HCT116 (cell line): ENCODE measurements at places on chromosomes 4 and X. TPM values are rescaled to one million over a fixed set of nuclear protein-coding genes. Genes with fewer than 3 reads are reported as not detected.

LRRC66 gene
- total RNA-seq = 0.12 TPM

XAGE3 gene
- not detected for total RNA-seq

SLC49A3 gene
- total RNA-seq = 5.5 TPM

UCP1 gene
- total RNA-seq = not detected

CSAG1 gene
- 1.2 TPM for total RNA-seq

USP17L15 gene
- not detected for total RNA-seq

NR3C2 gene
- 2.7 TPM for total RNA-seq

TCEAL5 gene
- total RNA-seq = not detected

GRCh38 chr4:95761426-95761825, 78.5 kb upstream of the PDHA2 start:
- H3K27me3 ChIP-seq = no peaks in the 10 kb centered on the region
- H3K27ac ChIP-seq = no peak overlapping the region
- H3K4me3 ChIP-seq = no peak overlapping the region
- H3K4me1 ChIP-seq = no peaks in the 10 kb centered on the region
- H3K36me3 ChIP-seq = no peaks in the 10 kb centered on the region

DNA sequence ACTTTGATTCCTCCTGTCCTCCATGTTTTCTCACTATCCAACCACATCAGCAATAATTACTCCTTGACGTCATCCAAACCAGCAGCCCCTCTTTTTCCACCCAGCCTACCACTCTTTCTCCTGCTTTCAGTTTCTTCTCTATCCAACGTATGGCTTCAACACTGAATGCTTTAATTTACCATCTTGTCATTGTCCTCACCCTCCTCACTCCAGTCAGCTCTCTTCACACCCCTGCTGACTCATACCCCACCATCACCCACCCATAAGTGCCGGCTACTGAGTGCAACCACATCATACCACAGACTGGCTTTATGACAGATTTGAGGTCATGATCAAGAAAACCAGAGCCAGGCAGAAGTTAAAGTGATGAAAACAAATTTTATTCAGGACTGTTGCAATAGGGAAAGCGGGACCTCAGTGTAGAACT, 9.8 kb upstream of the ANXA5 start:
- H3K27me3 ChIP-seq = no peaks in the 10 kb centered on the region
- no peak overlapping the region for H3K4me3 ChIP-seq
- H3K4me1 ChIP-seq = peaks cover 15% of the 10 kb centered on the region
- H3K27ac ChIP-seq = no peak overlapping the region
- DNase-seq = no peak
- H3K36me3 ChIP-seq = no peaks in the 10 kb centered on the region

DNA sequence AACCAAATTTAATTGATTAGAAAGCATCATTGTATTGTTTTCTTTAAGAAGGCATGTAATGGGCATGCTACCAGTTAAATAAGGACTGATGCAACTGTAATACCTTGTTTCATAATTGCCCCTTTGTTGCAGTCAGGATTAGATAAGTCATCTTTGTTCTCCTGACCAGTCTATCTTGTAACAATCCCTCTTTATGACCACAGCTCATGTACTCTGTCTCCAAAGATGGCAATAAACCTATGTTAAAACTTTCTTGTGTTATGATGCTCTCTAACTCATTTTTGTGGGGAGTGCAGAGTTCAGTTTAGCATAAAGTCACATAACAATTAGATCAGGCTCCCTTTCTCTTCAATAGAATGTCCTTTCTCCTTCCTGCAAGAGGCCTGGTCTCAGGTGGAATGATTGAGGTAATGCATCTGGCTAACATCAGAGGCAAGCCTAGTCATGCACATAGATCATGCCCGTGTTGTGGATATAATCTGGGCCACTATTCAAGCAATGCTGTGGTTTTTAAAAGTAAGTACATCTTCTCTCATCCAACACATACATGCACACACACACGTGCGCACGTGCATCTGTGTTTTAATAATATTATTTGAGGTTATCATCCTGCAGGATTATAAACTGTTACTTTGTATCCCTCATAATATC, 45.6 kb downstream of the TMEM154 start:
- H3K4me1 ChIP-seq = no peaks in the 10 kb centered on the region
- no peak overlapping the region for H3K27ac ChIP-seq
- H3K27me3 ChIP-seq = no peaks in the 10 kb centered on the region
- DNase-seq = no peak

- H3K27ac ChIP-seq = no peak overlapping the region
- peaks cover 11% of the 10 kb centered on the region; the same call in 1 of the 2 replicates for H3K4me1 ChIP-seq
- H3K4me3 ChIP-seq = no peak overlapping the region
- no peak for DNase-seq
These were observed 69.8 kb downstream of the ARHGEF38 start for GRCh38 chr4:105622269-105622668.

DNA sequence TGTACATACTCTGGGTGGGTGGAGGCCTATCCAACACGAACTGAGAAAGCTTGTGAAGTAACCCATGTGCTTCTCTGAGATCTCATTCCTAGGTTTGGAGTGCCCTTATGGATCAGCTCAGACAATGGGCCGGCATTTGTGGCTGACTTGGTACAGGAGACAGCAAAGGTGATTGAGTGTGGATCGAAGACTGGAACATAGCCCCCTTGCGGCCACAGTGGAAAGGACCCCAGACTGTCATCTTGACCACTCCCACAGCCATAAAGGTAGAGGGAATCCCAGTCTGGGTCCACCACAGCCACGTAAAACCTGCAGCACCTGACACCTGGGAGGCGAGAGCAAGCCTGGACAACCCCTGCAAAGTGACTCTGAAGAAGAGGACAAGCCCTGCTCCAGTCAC, 598.0 kb upstream of the AADAT start:
- H3K4me1 ChIP-seq = no peaks in the 10 kb centered on the region
- no peak for DNase-seq
- H3K4me3 ChIP-seq = no peak overlapping the region
- no peaks in the 10 kb centered on the region for H3K27me3 ChIP-seq
- H3K36me3 ChIP-seq = no peaks in the 10 kb centered on the region
- H3K27ac ChIP-seq = no peak overlapping the region

DNA sequence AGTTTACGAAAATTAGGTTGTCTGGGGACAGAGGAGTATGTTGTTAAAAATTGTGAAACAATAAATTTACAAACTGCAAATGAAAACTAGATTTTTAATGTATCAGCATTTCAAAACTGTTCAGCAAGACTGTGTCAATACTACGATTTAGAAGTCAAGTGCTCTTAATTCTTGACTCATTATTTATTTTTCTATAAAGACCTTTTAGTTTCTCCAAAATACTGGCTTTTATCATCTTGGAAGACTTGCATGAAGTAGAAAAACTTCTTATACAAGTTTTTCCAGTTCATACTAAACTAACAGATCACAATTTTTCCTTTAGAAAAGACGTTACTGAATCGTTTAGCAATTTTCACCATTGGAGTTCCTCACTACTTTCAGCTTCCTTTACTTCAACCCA, 231.4 kb downstream of the PPP3CA start:
- H3K4me1 ChIP-seq = peaks cover 65% of the 10 kb centered on the region
- H3K4me3 ChIP-seq = no peak overlapping the region
- DNase-seq = no peak
- H3K27me3 ChIP-seq = no peaks in the 10 kb centered on the region
- no peaks in the 10 kb centered on the region; the same call in 1 of the 2 replicates for H3K36me3 ChIP-seq
- peak overlapping the region; percentile 96 for H3K27ac ChIP-seq

- no peak overlapping the region for H3K4me3 ChIP-seq
- no peak for DNase-seq
- no peaks in the 10 kb centered on the region for H3K27me3 ChIP-seq
- no peaks in the 10 kb centered on the region for H3K4me1 ChIP-seq
- no peak overlapping the region for H3K27ac ChIP-seq
- H3K36me3 ChIP-seq = no peaks in the 10 kb centered on the region
These were observed 12.9 kb downstream of the ING2 start for GRCh38 chr4:183517781-183518180.

DNA sequence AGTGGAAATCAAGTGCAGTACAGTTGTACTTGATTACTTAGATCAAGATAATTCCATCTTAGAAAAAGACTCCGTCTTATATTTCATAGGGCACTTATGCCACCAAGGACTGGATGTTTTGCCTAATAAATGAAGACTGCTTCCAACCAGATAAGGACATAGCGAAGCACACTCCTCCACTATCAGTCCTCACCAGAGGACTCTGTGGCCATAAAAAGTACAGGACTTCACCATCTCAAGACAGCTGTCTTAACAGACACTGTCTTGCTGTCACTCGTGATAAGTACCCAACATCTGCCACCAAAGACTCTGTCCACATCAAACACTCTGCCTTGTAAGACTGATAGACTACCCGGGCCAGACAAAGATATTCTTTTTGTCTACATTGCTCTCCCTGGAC, 352.0 kb downstream of the TRAM1L1 start:
- H3K36me3 ChIP-seq = no peaks in the 10 kb centered on the region
- no peak overlapping the region for H3K27ac ChIP-seq

DNA sequence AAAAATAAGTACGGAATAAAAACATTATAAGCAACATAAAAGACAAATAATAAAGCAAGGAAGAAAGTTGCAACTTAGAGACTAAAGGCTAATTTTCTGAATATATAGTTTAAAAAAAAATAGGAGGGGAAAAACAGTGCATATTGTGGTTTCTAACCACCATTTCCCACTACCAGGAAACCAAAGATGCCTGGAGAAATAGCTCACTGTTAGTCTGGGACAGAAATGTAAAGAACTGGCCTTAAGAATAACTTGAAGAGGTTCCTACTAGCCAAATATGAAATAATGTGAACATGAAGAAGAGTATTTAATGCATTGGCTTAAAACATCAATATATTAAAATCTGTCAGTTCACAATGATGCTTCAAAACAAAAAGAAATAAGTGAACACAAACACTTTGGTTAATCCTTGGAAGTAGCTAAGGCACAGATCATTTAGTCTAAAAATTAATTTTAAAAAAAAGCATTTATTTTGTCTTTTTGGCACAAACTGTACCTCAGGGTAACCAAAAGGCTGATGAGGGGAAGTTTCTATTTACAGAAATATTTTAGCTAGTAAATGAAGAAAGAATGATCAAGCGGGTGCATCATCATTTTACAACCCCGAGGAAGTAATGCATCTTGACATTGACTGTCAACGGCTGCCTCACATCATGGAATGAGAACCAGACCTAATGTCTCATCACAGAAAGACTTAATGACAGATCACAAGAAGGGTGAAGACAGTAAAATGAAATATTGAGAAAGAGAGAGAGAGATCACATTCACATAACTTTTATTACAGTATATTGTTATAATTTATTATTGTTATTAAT, 297.2 kb upstream of the LDB2 start:
- no peaks in the 10 kb centered on the region for H3K36me3 ChIP-seq
- peaks cover 10% of the 10 kb centered on the region for H3K4me1 ChIP-seq
- H3K4me3 ChIP-seq = no peak overlapping the region
- no peaks in the 10 kb centered on the region for H3K27me3 ChIP-seq
- DNase-seq = no peak

- no peaks in the 10 kb centered on the region for H3K36me3 ChIP-seq
- H3K4me1 ChIP-seq = no peaks in the 10 kb centered on the region
- no peaks in the 10 kb centered on the region for H3K27me3 ChIP-seq
- H3K4me3 ChIP-seq = no peak overlapping the region
These were observed 41.8 kb upstream of the MAGED1 start for GRCh38 chrX:51851507-51852085.

DNA sequence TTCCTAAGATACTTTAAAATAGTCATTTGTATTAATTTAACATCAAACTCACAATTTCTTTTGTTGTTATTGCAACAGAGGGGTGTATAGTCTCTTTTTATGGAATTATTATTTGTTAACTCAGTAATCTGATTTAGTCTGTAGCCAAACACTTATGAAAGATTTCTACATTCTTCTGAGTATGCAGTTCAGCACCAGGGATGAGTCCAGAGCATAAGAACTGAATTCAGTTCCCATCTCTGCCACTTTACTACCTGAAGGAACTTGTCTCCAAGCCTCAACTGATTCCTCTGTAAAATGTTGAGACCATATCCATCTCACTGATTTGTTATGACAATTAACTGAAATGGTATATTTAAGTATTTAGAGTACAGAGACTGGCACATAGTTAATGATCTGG, 45.5 kb downstream of the METTL14 start:
- no peaks in the 10 kb centered on the region for H3K4me1 ChIP-seq
- H3K4me3 ChIP-seq = no peak overlapping the region
- no peak overlapping the region for H3K27ac ChIP-seq
- H3K27me3 ChIP-seq = no peaks in the 10 kb centered on the region

DNA sequence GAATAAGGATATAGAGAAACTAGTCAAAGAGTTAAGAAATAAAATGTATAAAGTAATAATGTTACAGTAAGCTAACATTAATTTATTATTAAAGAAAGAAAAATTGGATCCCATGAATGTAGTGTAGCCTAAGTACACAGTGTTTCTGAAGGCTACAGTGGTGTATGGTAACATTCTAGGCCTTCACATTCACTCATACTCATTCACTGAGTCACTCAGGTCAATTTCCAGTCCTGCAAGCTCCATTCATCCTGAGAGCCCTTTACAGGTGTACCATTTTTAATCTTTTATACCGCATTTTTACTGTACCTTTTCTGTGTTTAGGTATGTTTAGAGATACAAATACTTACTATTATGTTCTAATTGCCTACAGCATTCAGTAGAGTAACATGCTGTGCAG, 120.6 kb upstream of the AGA start:
- no peak for DNase-seq
- no peaks in the 10 kb centered on the region for H3K36me3 ChIP-seq
- H3K4me3 ChIP-seq = no peak overlapping the region

DNA sequence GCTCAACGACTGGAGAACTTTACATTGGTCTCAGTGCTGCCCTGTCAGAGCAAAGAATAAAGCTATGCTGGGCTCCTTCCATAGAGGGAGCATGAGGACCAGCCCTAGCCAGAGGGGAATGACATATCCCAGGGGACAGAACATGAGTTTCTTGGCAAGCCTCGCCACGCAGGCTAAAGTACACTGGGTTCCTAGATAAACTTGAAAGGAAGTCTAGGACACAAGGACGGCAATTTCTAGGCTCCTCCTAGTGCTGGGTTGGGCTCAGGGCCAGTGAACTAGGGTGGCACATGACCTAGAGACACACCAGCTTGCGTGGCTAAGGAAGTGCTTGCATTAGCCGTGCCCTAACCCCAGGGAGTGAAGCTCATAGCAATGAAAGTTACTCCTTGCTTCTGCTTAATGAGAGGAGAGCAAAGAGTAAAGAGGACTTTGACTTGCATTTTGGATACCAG, 141.0 kb downstream of the MAB21L2 start:
- H3K4me3 ChIP-seq = no peak overlapping the region
- H3K27me3 ChIP-seq = no peaks in the 10 kb centered on the region
- no peaks in the 10 kb centered on the region for H3K36me3 ChIP-seq
- H3K4me1 ChIP-seq = no peaks in the 10 kb centered on the region
- DNase-seq = no peak

DNA sequence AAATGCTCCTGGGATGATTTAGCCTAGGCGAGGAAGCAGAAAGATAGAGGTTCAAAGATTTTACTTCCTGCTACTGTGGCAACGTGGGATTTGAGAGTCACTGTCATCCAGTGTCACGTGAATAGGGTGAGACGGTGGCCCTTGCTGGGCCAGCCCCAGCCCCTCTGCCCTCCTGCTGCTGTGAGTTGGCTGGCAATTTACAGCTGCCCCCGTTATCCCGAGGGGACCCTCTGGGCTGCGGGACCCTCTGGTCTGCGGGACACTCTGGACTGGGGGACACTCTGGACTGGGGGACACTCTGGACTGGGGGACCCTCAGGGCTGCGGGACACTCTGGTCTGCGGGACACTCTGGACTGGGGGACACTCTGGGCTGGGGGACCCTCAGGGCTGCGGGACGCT, 765.4 kb downstream of the TRIML1 start:
- no peak overlapping the region for H3K27ac ChIP-seq
- H3K4me1 ChIP-seq = no peaks in the 10 kb centered on the region
- H3K27me3 ChIP-seq = no peaks in the 10 kb centered on the region
- DNase-seq = no peak
- no peaks in the 10 kb centered on the region for H3K36me3 ChIP-seq
- H3K4me3 ChIP-seq = no peak overlapping the region

- no peaks in the 10 kb centered on the region for H3K4me1 ChIP-seq
- DNase-seq = no peak
- no peaks in the 10 kb centered on the region for H3K36me3 ChIP-seq
- no peaks in the 10 kb centered on the region for H3K27me3 ChIP-seq
- H3K27ac ChIP-seq = no peak overlapping the region
These were observed 132.8 kb upstream of the S100G start for GRCh38 chrX:16517039-16517605.
